Type B pancreatic cell (in vitro differentiated cells): ENCODE measurements at places on chromosomes 1 and 21.
A peak's percentile ranks its signal among the peaks of the same experiment; 100 is the strongest.

GRCh38 chr21:34690041-34690792, 21.4 kb downstream of the CLIC6 start:
- DNase-seq, result no peak

DNA sequence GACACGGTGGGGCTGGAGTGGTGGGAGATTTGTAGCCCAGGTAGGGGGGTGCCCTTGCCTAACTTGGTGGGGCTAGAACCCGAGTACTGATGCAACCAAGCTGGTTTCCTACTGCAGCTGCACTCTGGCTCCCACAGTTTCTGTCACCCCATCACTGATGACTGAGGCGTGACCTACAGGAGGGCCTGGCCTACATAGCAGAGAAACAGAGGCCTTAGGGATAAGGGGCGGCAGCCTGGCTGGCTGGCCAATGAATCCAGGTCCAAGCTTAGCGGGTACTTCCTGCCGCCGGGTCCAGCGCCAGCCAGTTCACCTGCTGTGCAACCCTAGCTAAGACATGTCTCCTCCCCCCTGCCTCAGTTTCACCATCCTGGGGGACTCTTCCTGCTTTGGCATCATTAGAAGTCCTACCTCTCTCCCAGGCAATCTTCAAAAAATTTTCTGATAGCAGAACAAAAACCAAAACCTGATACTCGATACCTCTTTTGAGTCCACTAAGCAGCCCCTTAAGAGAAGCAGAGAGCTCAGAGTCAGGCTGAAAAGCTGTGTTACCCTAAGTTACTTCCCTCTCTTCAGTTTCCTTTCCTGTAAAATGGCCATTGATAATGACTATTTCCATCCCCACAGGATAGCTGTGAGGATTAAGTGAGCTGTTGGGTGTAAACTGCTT, 27.3 kb upstream of the RNF19B start:
- DNase-seq, result no peak

DNA sequence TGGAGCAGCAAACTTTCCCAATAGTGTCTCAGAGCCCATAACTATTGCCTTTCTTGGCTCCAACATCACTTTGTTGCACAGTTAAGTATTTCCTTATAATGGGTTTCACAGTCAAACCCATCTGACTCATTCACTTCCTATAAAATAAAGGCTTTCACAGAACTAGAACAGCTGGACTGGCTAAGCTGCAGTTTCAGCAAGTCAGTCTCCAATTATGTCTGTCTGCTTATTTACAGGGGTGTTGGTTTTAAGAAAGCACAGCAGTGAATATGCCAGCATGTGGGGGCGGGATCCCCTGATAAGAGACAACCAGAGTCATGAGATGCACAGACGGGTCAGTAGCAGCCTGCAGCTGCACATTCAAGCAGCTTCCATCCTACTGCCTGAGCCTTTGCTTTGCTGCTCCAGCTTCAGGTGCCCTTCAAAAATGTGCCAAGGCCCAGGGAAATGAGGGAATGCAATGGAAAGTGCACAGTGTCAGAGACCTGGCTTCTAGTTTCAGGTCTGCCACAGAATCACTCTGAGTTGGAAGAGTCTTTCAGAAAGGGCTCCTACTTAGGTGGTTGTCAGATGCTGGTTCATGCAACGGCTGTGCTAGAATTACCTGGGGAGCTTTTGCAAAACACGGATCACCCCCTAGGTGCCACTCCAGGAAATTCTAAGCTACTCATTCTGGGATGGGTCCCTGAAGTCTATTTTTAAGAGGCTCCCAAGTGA, 24.8 kb downstream of the RNF19B start:
- no peak for DNase-seq

- no peak for DNase-seq
Measured at GRCh38 chr1:15134285-15134684, 19.3 kb upstream of the TMEM51 start.

DNA sequence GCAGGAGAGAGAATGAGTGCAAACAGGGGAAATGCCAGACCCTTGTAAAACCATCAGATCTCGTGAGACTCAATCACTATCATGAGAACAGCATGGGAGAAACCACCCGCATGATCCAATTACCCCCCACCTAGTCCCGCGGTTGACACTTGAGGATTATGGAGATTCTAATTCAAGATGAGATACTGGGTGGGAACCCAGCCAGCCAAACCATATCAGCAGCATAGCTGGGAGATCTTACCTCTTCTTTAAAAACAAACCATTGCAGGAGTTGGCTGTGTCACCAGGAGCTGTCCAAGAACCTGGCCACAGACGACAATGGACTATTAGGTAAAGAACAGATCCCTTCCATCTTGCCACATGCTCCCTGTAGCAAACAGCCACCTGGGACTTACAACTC, 422.7 kb downstream of the MATN1 start:
- no peak for DNase-seq

GRCh38 chr1:228369608-228370438, 36.8 kb downstream of the TRIM11 start:
- DNase-seq, result no peak

DNA sequence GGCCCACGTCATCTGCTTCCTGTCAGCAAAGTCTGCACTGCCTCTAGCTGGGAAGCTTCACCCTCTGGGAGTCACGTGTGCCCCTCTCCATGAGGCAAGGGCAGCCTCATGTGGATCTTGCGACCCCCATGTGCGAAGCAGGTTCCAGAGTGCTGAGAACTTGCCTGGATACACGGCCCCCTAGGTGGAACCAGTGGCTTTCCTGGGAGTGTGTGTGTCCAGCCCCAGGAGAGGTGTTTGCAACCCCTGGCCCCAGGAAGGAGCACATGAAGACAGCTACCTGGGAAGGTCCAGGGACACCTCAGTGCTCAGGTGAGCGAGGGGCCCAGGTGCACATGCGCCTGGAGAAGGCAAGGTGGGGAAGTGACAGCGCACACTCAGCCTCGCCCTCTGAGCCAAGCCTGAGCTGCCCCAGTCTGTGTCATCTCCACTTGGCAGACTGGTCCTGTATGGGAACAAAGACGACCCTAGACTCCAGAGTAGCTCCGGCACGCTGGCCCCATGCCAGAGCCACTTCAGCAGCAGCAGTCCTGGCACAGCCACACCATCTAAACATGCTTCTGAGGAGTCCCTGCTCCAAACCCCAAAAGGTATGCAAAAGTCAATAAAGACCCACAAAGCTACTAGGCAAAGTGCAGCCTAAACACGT, 8.9 kb downstream of the LSS start:
- DNase-seq, result no peak

GRCh38 chr1:64886877-64887276, 79.5 kb downstream of the JAK1 start:
- no peak for DNase-seq

DNA sequence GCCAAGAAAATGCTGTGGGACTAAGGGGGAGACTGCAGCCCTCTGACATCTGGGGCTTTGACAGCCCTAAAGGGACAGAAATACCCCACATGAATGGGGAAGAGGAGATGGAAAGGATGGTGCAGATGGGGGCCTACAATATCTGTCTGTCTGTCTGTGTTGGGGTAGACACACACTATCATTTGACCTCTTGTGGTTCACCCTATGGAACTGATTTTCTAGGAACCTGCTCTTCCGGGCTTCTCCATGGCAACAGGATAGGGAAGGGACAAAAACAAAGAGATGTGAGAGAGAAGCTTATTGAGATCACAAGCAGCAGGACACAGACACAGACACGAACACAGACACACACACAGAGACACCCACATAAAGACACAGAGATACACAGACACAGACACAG, 17.1 kb downstream of the KIF21B start:
- no peak for DNase-seq

GRCh38 chr1:39681294-39681693, 9.4 kb upstream of the NT5C1A start:
- no peak for DNase-seq

DNA sequence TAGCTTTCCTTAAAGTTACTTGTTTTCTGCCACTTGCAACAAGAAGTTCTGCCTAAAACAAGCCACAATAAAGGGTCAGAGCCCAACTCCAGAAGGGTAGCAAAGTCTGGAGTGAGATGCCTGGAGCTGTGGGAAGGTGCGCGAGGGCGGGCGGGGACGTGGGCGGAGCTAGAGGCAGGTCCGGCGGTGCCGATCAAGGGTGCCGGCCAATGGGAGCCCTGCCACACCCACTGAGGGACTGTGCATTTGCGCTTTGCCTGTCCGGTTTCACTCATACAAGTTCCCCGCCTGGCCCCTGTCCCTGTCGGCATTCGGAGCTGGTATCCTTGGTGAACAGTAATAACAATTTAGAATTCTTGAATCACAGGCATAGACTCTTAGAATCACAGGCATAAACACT, 732.4 kb downstream of the MATN1 start:
- DNase-seq, result peak; percentile 62

DNA sequence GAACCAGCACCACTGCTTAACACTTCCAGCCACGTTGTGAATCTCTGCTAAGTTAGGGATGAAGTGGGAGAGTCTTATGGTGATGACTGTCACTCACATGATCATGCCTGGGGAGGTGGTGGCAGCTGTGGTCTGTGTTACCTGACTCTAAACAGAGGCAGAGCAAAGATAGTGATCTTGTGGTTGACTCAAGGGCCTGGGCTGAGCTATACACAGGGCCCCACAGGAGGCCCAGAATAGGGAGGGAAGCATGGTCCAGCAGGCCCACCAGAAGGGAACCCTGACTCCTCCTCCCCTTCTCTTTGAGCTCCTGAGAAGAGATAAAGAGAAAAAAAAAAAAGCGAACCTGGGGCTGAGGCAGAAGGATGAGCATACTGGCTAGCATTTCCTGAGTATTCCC, 55.0 kb downstream of the PLXNA2 start:
- no peak for DNase-seq

DNA sequence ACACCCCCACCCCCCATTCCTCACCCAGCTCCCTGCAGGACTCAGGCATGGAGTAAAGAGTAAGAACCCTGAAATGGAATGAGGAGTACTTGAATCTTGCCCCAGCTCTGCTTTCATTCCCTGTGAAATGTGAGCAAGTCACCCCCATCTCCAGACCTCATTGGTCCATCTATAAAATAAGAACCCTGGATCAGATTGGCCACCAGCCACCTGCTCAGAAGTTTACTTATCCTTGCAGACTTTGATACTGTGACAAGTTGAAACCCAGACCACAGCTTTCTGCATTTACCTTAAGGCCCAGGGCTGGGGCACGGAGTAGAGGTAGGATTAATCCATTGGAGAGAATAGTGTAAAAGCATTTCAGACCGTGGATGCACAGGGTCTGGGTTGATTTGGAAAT, 2.2 kb downstream of the KISS1 start:
- DNase-seq, result no peak

- DNase-seq, result no peak
Measured at GRCh38 chr1:100358210-100358609, 5.9 kb downstream of the CDC14A start.

DNA sequence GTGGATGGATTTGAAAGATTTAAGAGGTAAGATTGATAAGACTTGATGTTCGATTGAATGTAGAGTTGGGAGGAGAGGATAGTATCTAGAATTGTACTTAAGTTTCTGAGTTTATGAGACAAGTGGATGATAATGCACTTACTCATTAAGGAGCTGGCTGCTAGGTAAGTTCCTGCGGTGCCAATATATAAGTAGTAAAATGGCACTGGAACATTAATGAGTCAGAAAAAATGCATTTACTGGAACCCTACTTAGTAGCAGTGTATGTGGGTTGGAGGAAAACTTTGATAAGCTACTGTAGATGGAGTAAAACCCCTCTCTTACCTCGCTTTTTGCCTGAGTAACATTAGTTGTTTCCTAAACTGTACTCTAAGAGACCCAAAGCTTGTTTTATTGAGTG, 68.2 kb downstream of the ZFYVE9 start:
- DNase-seq, result no peak

DNA sequence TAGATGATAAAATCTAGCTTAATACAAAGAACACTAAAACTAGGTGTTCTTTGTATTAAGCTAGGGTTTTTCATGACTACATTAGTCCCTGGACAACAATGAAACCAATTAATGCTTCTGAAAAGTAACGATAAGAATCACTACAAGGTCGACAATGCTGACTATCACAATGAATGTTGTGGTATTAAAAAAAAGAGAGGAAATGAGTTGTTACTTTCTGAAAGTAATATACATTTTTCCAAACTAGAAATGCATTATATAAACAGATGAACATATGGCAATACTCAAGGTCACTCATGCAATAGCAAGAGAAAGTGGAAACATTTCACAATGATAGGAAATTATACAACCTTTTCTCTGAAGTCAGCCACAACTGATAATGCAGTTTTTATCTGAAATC, 19.0 kb downstream of the DPH5 start:
- DNase-seq, result no peak

- no peak for DNase-seq
Measured at GRCh38 chr1:117698398-117699160, 92.7 kb downstream of the TENT5C start.

- no peak for DNase-seq
Measured at GRCh38 chr1:66090859-66091457, 298.3 kb downstream of the PDE4B start.

- DNase-seq, result no peak
Measured at GRCh38 chr21:35223480-35224156, 174.5 kb upstream of the RUNX1 start.

DNA sequence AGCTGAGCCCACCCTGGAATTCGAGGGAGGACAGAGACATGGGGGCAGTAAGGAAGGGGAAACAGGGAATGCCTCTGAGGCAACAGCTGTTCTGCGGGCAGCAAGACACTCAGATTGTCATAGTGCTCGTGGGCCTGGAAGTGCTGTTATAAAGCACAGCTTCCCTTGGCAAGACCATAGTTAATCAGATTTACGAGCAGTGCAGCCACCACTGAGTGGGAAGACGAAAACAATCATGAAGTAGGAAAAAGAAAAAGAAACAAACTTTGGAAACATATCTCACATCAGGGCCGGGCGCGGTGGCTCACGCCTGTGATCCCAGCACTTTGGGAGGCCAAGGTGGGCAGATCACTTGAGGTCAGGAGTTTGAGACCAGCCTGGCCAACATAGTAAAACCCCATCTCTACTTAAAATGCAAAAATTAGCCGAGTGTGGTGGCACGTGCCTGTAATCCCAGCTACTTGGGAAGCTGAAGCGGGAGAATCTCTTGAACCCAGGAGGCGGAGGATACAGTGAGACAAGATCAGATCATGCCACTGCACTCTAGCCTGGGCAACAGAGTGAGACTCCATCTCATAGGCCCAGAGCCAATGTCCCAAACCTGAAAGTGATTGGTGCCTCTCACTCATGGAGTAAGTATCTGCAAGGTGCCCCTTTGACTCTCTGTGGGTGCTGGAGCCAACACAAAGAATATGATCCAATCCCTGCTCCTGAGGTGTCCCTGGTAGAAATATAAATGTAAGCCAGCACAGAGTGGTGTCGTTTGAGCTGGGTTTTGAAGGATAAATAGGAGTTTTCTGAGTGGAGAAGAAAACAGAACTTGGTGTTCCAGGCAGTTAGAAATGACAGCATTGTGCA, 55.6 kb upstream of the GPR153 start:
- no peak for DNase-seq

GRCh38 chr1:24925082-24925779, 4.8 kb downstream of the RUNX3 start:
- DNase-seq, result no peak

- DNase-seq, result no peak
Measured at GRCh38 chr1:42533101-42533863, 70.2 kb downstream of the CCDC30 start.

- DNase-seq, result no peak
Measured at GRCh38 chr1:19254416-19254815, 2.8 kb downstream of the MRTO4 start.
